ENCODE measurements at places on chromosomes 16 and 17. TPM values are rescaled to one million over a fixed set of nuclear protein-coding genes. Genes with fewer than 3 reads are reported as not detected.

The METTL2A gene
- 36.8 TPM for total RNA-seq

The ITGA2B gene
- 0.05 TPM for total RNA-seq

The FAM20A gene
- total RNA-seq, result not detected

The NRN1L gene
- total RNA-seq, result not detected

The GSG1L gene
- not detected for total RNA-seq

The EVI2B gene
- 0.60 TPM for total RNA-seq

The CORO6 gene
- total RNA-seq, result 12.2 TPM

The RAPGEFL1 gene
- total RNA-seq, result 0.86 TPM

The YBX2 gene
- total RNA-seq, result 1.1 TPM

The NEUROD2 gene
- total RNA-seq, result not detected

The LGALS9 gene
- 1.4 TPM for total RNA-seq

The TPSAB1 gene
- 2.1 TPM for total RNA-seq

The GNAO1 gene
- total RNA-seq, result not detected

The KCNJ12 gene
- 0.03 TPM for total RNA-seq

The CCL5 gene
- total RNA-seq, result not detected

The KRT23 gene
- total RNA-seq, result not detected

DNA sequence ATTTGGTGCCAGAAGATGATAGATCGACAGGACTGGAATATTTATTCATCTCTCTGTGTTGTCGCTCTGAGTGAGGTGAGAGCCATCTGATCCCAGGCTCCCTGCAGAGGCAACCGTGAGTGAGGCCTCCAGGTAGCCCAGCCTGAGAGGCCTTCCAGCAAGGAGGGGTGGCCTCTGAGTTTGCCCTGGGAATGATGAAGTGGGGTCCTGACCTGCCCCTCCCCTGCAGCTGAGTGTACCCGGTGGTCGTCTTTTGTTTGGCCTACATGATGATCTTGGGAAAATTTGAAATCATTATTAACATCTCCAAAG is 86.4 kb downstream of the CBLN1 start:
- DNase-seq, result no peak

- peak; percentile 85 for DNase-seq
Observed at GRCh38 chr17:18261146-18261515, 669 bp downstream of the MIEF2 start.

DNA sequence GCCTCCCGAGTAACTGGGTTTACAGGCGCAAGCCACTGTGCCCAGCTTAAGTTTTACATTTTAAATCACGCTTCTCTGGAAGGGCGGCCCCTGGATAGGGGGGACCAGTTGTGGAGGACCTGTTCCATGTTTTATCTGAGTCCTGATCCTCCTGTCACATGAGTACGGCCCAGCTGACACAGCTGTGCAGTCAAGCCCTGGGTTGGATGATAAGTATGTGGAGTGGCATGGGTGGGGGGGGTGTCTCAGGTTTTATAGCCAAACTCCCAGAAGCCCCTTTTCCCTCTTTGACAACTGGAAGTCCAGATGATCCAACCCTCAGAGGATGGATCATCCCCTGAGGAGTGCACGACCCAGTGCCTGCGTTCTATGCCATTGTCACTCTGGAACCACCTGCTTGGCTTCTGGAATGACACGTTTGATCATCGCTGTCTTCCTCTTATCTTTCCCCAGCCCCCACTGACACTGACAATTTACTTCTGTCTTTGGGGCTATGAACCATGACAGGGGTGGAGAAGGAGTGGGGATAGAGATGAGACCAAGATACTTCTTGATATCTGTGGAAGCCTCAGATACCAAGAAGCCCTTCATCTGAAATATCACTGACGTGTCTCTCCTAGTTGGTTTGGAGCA is 191.2 kb downstream of the MSI2 start:
- DNase-seq, result no peak

- peak; percentile 96 for DNase-seq
Observed at GRCh38 chr16:71360378-71360777, 1.9 kb downstream of the CALB2 start.

DNA sequence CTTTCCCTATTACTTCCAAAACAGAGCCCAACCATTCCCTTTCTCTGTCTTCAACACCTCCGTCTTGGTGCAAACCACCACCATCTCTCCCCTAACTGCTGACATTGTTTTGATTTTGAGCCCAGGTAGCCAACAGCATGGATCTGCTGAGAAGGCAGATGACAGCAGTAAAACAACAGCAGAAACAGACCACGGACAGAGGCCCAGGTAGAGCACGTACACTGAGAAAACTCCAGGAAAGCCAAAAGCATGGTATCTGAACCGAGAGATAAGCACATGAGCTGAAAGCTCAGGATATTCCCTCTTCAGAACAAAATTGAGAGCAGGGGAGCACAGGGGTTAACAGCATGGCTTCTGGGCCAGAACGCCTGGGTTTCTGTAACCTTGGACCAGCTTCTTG is 18.9 kb upstream of the MAP3K14 start:
- no peak for DNase-seq

GRCh38 chr16:10770907-10771306 is 27.3 kb downstream of the NUBP1 start:
- DNase-seq, result no peak

GRCh38 chr17:50212121-50212843 is 10.9 kb upstream of the COL1A1 start:
- DNase-seq, result no peak

- DNase-seq, result no peak
Observed at GRCh38 chr17:66665194-66665593, 169.7 kb upstream of the CACNG5 start.

DNA sequence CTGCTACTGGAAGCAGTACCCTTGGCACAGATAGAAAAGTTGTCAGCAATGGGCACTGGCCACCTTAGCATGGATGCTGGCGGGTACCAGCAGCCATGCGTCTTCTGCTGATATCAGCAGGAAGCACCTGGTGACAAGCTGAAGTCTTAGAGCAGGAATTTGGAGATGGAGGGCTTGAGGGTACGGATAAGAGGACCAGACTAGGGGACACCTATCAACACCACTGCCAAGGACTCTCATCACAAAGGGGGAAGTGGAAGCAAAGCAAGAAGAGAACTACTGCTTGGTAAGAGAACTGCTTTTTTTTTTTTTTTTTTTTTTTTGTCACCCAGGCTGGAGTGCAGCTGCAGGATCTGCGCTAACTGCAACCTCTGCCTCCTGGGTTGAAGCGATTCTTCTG is 35.4 kb upstream of the LYRM9 start:
- DNase-seq, result no peak

GRCh38 chr16:87421003-87421912 is 29.1 kb downstream of the MAP1LC3B start:
- no peak for DNase-seq

DNA sequence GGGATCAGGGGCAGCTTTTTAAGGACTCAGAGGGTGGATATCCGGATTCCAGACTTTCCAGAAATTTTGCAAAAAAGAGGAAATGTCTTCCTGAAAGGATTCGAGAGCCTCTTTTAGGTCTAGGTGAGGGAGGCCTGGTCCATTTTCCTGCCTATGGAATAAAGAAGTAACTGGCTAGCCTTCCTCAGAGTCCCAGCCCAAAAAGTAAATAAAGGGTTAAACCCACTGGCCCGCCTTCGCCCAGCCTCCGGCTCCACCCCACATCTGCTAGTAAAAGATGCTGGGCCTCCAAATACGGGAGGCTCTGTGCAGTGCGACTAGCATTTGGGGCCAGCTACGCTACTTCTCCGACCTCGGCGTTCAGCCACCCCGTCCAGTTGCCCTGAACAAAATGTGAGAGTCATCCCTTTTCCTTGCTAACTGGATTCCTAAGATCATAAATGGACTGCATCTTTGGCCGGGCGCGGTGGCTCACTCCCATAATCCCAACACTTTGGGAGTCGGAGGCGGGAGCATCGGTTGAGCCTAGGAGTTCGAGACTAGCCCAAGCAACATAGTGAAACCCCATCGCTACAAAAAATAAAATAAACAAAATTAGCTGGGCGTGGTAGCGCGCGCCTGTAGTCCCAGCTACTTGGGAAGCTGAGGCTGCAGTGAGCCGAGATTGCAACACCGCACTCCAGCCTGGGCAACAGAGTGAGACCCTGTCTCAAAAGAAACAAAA is 824 bp upstream of the MPP2 start:
- no peak for DNase-seq

- DNase-seq, result peak; percentile 61
Observed at GRCh38 chr16:13779676-13780075, 140.3 kb upstream of the ERCC4 start.

GRCh38 chr17:48597778-48598631 is 4.4 kb upstream of the HOXB5 start:
- DNase-seq, result peak; percentile 91

DNA sequence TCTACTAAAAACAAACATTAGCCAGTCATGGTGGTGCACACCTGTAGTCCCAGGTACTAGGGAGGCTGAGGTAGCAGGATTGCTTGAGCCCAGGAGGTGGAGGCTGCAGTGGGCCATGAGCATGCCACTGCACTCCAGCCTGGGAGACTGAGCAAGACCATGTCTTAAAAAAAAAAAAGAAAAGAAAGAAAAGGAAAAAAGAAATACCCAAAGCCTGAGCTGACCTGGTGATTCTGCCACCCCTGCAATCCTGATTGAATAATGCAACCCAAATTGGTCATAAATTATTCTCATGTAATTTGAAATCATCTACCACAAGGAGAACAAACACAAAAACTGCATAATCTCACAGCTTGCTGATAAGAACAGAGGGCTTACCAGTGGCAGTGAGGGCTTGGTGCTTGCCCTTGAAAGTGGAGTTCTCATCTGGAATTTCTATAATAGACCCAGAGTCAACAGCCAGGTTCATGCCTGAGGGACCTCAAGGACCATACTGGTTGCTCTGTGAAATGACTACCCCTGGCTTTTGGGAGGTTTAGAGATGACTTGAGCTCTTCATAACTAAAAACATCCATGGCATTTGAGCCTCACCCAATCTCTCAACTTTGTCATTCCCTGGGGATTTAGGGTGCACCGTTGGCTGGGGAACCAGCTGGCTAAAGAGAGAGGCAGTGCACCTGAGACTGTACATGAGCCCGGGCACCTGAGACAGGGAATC is 35.4 kb upstream of the TMC5 start:
- DNase-seq, result no peak

GRCh38 chr17:47204722-47205418 is 4.3 kb upstream of the MYL4 start:
- DNase-seq, result no peak

- DNase-seq, result no peak
Observed at GRCh38 chr16:82345318-82345717, 175.3 kb upstream of the MPHOSPH6 start.

- no peak for DNase-seq
Observed at GRCh38 chr17:79715943-79716797, 14.6 kb upstream of the ENPP7 start.

DNA sequence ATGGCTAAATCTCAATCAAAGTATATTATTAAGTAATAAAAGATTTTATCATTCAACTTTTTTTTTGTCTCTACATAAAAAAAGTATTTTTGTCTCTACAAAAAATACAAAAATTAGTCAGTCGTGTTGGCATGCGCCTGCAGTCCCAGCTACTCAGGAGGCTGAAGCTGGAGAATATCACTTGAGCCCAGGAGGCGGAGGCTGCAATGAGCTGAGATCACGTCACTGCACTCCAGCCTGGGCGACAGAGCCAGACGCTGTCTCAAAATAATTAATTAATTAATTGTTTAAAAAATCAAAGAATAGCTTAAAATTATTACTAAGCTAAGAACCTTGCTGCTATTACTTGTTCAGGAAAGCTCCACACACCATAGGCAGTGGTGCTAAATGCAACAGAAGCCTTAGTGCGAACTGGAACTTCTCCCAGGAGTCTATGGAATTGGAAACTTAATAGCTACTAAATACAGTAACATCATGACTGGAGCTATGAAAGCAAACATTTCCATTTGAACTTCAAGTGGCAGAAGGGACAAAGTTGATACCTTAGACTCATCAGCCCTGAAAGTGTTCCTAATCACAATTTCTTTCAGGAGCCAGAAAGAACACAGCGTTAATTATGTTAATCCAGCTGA is 22.6 kb downstream of the ADCY9 start:
- no peak for DNase-seq

GRCh38 chr16:85913688-85914422 is 14.9 kb downstream of the IRF8 start:
- no peak for DNase-seq

DNA sequence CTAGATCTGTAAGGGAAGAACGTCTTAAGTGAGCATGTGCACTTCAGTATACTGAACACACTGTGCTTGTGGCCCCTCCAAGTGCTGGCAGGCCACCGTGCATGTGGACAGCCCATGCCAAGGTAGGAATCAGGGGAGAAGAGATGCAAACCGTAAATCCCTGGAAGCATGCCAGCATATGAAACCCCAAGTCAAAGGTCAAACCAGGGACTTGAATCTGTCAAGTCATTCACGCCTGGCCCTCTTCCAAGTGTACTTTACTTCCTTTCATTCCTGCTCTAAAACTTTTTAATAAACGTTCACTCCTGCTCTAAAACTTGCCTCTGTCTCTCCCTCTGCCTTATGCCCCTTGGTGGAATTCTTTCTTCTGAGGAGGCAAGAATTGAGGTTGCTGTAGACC is 2.8 kb upstream of the ATXN2L start:
- no peak for DNase-seq

- no peak for DNase-seq
Observed at GRCh38 chr16:49024896-49025295, 256.7 kb downstream of the CBLN1 start.

DNA sequence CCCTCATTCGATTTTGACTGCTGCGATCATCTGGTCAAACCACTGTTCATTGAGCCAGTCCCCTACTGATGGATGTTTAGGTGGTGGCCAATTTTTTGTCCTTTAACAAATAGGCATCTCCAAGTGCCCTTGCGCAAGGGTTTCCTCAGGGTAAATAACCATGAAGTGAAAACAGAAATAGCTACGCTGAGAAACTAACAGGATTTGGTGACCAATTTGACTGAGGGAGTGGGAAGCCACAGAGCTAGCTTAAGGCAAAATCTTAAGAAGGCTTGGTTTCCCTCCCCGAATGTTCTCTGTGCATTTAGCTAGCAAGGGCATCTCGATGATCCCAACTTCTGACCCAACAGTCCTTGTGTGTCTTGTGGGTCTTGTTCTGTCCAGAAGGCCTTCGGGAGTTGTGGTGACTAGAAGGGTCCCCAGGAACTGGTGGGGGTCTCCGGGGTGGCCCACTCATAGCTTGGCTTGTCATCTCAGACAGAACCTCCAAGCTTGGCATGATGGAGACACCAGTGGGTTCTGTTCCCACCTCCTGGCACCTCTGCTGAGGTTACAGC is 117.2 kb downstream of the SOCS1 start:
- no peak for DNase-seq
